ENCODE measurements at places on chromosomes 12 and 14. TPM values are rescaled to one million over a fixed set of nuclear protein-coding genes. Genes with fewer than 3 reads are reported as not detected.
A peak's percentile ranks its signal among the peaks of the same experiment; 100 is the strongest.

Gene BDKRB1
- polyA plus RNA-seq = 0.75 TPM

Gene ESRRB
- 4.8 TPM for polyA plus RNA-seq

DNA sequence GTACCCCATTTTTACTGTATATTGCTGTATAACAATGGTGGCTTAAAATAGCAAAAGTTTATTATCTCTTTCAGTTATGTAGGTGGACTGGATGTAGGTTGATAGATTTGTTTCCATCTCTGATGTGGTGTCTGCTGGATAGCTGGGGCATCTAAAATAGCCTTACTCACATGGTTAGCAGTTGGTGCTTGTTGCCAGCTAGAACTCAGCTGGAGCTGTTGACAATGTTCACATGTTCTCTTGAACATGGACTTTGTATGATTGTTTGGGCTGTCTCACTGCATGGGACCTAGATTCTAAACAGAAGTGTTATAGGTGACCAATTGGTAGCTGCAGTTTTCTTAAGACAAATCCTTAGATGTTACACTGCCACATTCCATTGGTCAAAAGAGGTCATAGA lies 126.9 kb downstream of the GPHN start:
- no peak for DNase-seq

Gene PTGER2
- 0.98 TPM for polyA plus RNA-seq

DNA sequence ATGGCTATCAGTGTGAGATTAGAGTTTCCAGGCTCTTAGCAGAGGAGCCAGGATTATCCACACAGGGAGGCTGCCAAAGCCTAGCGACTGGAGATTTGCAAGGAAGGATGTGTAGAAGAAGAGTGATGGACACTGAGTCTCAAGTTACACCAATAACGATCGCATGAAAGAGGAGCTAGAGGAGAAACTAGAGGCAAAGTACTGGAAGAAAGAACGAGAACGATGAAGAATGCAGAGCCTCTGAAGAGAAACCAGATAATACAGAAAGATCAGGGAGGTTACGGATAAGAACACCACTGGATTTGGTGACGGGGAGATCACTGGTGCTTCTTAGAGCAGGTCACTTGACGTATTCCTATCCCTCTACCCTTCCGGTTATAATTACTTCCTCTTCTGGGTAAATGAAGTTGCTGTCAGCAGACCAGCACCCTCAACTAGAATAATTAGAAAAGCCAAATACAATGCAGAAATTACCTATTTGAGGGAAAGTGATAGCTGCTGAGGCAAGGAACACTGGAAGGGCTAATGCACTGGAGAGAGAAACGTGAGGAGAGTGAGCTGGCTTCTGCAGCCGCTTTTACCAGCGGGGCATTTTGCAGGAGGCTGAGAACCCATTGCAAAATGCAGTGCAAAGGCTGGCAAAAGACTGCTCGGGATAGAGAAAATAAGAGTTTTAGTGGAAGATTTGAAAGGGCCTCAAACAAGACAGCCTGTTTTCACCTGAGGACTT lies 93.1 kb upstream of the HIF1A start:
- DNase-seq = no peak

Gene CTSG
- 2.0 TPM for polyA plus RNA-seq

DNA sequence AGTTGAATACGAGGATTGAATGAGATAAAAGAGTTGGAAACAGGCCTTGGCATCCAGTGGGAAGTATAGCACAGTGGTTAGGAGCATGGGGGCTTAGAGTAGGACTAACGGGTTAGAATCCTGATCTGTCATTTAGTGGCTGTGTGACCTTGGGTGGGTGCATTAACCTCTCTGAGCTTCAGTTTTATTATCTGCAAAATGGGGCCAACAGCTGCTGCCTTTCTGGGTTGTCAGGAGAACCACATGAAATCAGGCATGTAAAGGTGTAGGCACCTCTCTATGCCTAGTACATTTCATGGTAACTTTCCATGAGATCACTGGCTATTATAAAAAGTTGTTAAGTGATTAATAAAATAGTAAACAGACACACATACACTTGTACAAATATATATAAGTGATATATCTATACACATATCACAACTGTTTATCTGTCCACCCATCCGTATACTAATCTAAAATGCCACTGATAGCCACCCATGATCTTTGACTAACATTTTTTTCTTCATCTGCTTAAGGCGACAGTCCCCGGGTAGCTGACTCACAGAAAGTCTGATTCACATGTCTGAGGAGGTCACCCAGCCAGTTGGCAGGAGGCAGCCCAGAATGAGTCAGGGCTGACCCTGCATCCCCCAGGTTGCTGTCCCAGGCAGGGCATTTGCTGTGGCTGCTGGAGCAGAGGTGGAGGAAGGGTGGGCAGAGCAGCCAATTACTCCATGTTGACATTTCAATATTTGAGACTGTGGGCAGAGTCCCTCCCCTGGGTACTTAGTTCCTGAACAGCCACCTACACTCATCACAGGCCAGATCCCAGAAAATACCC lies 125.6 kb upstream of the NOS1 start:
- peak; percentile 7 for DNase-seq

Gene DPY19L2
- 7.4 TPM for polyA plus RNA-seq

- peak; percentile 70 for DNase-seq
These were observed 181.3 kb downstream of the ITPR2 start for GRCh38 chr12:26651566-26652188.

Gene TMPRSS12
- polyA plus RNA-seq = not detected

- no peak for DNase-seq
These were observed 26.2 kb downstream of the MNAT1 start for GRCh38 chr14:60760644-60761364.

- DNase-seq = no peak
These were observed 43.5 kb upstream of the P2RX7 start for GRCh38 chr12:121089031-121089812.

Gene GALNT9
- polyA plus RNA-seq = 1.5 TPM

Gene PKP2
- 5.2 TPM for polyA plus RNA-seq

Gene EML5
- polyA plus RNA-seq = 1.7 TPM

Measured in muscle of back (tissue), 13 donors.